Caudate nucleus (tissue), 63 donors: ENCODE measurements at places on chromosomes 7 and 10.

DNA sequence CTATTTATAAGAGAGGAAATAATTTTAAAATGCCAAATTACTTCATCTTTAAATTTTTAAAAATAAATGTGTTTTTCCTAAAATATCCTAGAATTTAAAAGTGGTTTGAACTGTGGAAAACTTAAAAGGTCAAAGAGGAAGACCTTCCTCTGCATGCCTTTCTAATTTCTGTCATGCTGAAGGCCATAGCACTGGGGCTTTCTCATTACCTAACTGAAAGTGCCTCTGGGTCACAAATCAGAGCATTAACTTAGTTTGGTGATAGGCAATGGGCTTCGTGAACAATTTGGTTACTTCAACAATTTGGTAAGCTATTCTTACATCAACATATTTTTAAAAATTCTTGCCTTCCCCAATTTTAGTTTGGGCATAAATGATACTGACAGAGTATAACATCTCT lies 100.2 kb upstream of the SAMD8 start:
- DNase-seq, result no peak

DNA sequence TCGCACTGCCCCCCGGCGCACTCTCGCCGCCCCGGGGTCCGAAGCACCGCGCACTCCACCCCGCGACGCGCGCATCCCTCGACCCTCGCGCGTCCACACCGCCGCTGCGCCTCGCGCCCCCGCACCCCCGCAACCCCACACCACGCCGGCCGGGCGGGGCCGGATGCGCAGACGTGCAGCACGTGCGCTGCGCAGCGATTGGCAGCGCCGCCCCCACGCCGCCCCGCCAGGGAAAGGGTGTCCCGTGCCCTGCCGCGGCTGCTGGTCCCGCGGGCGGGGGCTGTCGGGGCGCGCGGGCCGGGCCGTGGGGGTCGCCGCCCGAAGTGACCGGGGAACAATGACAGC lies 53.7 kb upstream of the KDM7A start:
- DNase-seq, result no peak

- DNase-seq, result no peak
These were observed 29.6 kb upstream of the FAM20C start for GRCh38 chr7:162632-163297.

- DNase-seq, result no peak
These were observed 134.3 kb upstream of the TNRC18 start for GRCh38 chr7:5557920-5558401.
